ENCODE measurements at places on chromosomes 3 and 15. TPM values are rescaled to one million over a fixed set of nuclear protein-coding genes. Genes with fewer than 3 reads are reported as not detected.

The PATL2 gene
- total RNA-seq, result not detected

The BMF gene
- 4.6 TPM for total RNA-seq

The THAP10 gene
- 9.1 TPM for total RNA-seq

The NDN gene
- 77.3 TPM for total RNA-seq

The TNNC1 gene
- 0.51 TPM for total RNA-seq

The ANKUB1 gene
- not detected for total RNA-seq

The ATP13A3 gene
- total RNA-seq, result 102 TPM

The AMOTL2 gene
- 109 TPM for total RNA-seq

The USP13 gene
- total RNA-seq, result 10.3 TPM

The IQCF5 gene
- not detected for total RNA-seq

The OR5K3 gene
- not detected for total RNA-seq

The SV2B gene
- not detected for total RNA-seq
